ENCODE measurements at places on chromosomes 2 and 18.

GRCh38 chr2:164479460-164479859 lies 141.8 kb downstream of the GRB14 start:
- peak; percentile 13 for DNase-seq

DNA sequence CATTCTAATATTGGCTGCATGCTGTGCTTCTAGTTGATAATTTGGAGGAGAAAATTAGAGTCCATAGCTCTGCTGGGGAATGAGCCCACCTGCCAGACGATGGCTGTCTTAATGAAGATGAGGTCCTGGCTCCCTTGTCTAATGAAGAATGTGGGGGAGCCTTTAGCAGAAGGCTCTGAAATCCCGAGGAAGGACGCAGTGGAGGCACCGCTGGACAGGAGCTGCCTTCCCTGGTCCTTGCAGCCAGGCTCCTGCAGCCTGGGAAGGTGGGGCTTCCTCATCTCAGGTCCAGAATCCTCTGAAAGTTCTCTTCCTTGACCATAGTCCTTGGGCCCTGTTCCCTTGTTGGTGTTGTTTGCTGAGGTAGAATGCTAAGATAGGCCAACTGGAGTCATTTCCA lies 208.3 kb downstream of the AGAP1 start:
- no peak for DNase-seq

- no peak for DNase-seq
Measured at GRCh38 chr2:215826376-215826775, 187.0 kb downstream of the MREG start.

- DNase-seq: no peak
Measured at GRCh38 chr2:172894689-172895387, 159.2 kb downstream of the RAPGEF4 start.

GRCh38 chr2:35931626-35932025 lies 424.0 kb upstream of the CRIM1 start:
- DNase-seq: no peak

DNA sequence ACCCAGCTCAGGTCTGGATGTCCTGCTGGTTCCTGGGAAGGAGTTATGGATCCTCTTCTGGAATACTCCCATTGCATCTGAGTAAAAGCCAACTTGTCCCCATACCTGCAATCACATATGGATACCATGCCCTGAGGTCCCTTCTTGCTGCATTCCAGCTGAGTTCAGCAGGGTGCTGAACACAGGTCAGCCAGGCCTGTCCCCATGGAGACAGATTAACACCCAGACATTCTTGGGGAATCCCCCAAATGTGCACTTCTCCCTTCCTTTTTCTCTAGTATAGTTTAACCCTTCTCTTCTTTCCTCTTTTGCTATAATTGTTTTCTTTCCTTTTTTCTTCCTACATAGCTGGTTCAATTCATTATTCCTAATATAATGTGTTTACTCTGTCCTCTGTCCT lies 799.6 kb upstream of the HS6ST1 start:
- no peak for DNase-seq

GRCh38 chr2:71898851-71899681 lies 248.6 kb downstream of the CYP26B1 start:
- no peak for DNase-seq

DNA sequence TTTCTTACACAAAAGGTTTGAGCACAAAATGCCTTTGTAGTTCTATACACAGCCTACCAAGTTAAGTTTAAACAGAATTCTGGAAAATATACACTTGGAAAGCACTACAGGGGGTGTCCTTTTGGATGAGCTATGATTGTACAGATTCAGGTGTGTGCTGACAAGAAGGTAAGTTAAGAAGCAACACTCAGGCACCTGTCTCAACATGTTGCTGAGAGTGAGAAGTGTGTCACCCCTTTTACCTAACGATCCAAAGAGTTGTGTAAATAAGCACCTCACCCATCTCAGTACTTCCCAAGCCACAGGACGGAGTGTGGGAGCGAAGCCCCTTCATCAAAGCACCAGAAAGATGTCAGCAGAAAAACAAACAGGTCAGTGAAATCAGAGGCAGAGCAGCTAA lies 109.5 kb upstream of the DAPL1 start:
- no peak for DNase-seq

GRCh38 chr2:223856021-223856420 lies 18.6 kb upstream of the AP1S3 start:
- DNase-seq: no peak

GRCh38 chr18:9824474-9824832 lies 61.3 kb upstream of the TXNDC2 start:
- no peak for DNase-seq

DNA sequence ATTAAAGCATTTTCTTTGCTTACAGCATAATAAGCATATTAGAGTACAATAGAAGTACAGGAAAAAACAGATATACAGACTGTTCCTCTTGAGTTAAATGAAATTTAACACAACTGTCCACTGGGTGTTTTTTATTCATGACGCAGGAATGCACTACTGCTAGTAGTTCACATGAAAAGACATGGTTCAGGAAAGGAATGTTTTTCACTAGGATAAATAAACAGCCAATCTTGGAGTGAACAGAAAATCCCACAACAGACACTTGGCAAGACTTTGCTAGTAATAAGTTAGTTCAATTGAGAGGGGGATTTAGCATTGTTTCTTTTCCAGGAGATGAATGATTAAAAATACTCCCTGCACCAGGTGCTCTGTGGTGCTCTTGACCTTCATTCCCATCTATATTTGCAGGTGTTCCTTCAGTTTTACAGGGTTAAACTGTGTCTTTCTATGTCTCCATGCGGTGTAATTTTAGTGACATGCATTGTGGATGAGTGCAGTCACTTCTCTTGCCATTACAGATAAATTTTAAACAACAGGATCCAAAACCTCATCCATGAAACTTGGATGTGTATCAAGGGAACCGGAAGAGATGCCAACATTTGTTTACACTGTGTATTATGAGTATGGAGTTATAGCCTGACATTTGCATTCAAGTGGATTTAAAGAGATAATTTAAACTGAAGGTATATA lies 796.6 kb downstream of the DSC3 start:
- no peak for DNase-seq

DNA sequence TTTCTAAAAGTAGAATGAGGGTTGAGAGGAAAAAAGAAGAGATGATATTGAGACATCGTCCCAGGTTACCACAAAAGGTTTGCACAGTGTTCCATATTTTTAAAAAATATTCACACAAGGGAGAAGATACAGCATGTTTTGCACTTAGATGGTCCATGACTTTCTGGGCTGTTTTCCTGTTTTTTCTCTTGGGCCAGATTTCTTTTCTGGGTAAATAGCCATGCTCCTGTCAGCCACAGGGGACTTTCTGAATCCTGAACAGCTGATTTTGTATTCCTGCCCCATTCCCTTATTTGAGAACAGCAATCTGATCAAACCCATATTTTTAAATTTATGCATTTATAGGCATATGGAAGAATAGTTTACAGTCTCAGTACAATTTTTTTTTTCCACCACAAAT lies 185.9 kb upstream of the NRP2 start:
- no peak for DNase-seq

GRCh38 chr2:199929262-199929661 lies 18.2 kb downstream of the C2orf69 start:
- DNase-seq: no peak

DNA sequence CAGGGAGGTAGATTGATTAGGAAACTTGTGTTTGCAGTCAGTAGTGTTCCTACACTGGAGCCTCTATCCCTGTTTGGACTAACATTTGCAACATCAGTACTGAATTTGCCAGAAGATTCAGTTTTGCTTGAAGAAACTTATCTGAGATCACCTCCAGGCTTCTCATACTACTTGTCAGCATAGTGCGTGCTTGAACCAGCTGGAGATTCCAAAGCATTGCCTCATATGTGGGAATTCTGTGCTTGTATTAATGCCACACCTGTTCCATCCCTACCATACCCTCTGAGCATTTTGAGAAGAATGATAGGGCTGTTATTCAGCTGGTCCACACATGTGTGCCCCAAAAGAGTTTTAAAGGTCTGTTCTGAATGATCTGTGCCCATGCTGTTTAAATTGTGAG lies 148.7 kb downstream of the RAPGEF4 start:
- no peak for DNase-seq

- DNase-seq: no peak
Measured at GRCh38 chr18:49141491-49141890, 190.7 kb upstream of the SMAD7 start.

DNA sequence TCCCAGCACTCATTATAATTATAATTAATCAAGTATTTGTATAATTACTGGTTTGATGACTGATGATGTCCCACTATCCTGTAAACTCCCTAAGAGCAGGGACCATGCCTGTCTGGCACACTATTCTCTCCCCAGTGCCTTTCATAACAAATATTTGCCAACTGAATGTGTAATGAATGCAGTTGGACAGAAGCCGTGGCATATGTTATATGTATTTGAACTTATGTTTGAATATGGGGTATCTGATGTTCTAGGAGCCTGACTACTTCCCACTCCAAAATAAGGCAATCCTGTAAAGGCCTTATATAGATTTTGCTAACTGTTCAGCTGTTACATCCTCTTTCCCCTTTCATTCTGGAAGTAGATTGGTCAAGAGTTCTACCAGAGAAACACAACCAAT lies 19.7 kb downstream of the OSBPL6 start:
- no peak for DNase-seq

- no peak for DNase-seq
Measured at GRCh38 chr2:66536997-66537396, 102.1 kb downstream of the MEIS1 start.

DNA sequence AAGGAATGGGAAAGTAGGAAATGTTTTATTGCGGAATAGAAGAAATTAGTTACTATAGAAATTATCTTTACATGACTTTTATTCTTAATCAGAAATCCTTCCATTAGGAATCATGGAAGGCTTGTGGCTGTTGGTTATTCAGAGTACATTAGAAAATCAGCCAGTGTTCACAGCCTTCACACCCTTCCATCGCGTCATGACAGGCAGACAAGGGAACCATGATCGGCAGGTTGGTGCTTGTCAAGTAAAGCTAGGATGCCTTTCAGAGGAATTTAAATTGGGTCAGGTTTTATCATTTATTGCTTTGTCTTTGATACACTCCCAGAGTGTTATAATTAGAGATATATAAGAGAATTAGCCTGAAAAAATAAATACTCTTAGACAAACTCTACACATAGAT lies 400.6 kb downstream of the THSD7B start:
- DNase-seq: no peak

GRCh38 chr2:26550276-26551015 lies 72.5 kb upstream of the OTOF start:
- no peak for DNase-seq

DNA sequence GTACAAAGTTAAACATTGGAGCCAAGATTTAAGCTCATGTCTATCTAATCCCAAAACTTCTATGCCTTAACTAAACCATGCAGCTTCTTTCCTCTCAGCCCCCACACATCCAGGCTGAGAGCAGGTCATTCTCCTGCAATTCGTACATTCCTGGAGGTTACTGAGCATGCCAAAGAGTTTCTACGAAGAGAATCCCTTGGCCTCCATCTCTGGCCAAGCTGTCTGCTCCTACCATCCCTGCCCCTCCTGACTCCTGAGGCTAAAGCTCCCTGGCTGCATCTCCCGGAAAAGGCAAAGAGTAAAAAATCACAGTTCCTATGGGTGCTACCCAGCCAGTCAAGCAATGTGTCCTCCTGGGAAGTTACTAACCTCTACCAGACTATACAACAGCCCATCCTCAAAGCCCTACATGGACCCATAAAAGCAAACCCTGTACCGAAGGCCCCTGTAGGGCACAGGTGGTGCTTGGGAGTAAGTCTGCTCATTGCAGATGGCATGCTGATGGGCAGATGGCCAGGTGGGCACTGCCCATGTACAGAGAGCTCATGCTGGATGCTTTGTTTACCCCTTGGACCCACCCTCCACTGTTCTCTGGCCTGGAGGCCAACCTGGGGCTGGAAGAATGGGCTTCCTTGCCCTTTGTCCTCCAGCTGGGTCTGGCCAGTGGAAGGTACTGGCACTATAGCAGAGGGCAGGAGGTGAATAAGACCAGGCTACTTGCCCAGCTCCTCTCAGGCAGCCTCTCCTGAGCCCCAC lies 99.5 kb downstream of the TTC32 start:
- no peak for DNase-seq

DNA sequence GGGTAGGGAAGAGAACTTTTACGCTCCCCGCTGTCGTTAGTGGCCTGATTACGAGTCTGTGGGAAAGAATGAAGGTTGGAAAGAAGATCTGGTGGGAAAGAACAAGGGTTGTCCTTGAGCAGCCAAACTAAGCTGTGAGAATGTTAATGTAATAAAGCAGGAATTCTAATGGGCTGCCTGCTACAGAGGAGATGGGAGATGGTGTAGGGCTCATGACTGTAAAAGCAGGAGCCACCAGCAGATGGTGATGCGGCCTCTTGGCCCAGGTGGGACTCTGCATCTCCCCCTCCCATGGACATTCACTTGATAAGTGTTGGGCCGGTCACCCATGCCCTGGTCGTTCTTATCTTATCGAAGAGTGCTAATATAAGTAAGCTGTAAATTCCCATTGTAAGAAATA lies 150.0 kb downstream of the NEDD4L start:
- DNase-seq: peak; percentile 40

DNA sequence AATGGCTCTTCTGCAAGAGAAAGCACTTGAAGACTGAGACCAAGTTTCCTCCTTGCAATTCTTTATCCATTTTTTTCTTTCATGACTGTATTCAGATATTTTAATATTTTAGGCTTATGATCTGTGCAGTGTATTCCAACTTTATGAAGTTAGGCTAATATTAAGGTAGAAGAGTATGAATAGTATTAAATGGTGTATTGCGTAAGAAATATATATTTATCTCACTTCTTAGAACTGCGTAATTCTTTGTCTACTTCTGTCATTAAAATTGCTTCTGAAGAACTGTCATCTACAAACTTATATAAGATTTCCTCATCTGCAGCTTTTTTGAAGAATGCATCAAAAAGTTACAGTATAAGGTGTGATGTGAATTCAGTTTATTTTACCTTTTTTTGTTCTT lies 183.2 kb downstream of the DLGAP1 start:
- DNase-seq: no peak

GRCh38 chr2:95669441-95669991 lies 77.7 kb downstream of the TRIM43 start:
- no peak for DNase-seq

GRCh38 chr2:221176667-221177066 lies 395.4 kb downstream of the EPHA4 start:
- no peak for DNase-seq

DNA sequence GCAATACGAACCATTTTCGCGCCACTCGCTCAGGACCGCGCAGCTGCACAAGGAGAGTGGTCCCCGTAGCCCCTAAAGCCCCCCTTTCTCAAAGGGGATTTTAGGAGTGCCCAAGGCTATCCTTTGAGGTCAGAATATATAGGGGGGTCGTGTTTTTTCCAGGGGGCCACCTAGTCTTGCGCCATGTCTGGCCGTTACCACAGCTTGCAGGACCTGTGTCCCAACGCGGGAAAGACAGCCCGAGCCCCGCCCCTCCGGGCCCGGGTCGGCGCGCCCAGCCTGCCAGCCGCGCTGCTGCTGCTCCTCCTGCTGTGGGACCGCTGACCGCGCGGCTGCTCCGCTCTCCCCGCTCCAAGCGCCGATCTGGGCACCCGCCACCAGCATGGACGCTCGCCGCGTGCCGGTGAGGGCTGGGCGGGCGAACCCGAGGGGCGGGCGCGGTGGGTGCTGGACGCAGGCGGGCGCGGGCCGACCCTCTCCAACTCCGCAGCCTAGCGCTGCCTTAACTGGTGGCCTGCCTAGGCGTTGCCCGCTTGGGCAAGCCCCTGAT lies at the start of gene CDCA7:
Gene CDCA7 (plus strand): TSS at position 291 of the 550 bp plus-strand sequence. CDS start 92 bp downstream, at position 383.
- peak; percentile 74 for DNase-seq
